ENCODE measurements at places on chromosomes 4 and X.
A peak's percentile ranks its signal among the peaks of the same experiment; 100 is the strongest.

GRCh38 chrX:138986866-138987265 lies 275.3 kb upstream of the FGF13 start:
- DNase-seq, result peak; percentile 53

DNA sequence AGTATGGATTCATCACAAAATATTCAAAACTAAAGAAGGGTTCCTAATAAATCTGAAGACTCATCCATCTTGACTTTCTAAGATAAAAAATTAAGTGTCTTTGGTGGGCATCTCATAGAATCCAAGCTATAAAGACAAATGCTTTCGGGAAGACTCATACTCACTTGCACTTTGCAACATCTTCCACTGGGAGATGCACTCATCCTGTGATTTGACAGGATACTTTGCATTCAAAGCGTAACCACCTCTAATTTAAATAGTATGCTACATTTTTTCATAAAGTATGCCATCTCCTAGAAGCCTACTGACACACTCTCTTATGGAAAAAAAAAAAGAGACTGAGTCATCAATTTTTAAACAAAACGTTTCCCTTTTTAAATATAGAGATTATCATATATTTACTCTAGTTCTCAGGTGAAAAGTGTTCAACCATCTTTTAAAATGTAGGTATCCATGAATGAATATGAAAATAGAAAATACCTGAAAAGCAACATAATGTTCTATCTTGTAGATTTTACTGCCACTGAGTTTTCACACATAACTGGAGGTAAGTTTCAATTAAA lies 119.6 kb downstream of the KLHL13 start:
- DNase-seq, result no peak

DNA sequence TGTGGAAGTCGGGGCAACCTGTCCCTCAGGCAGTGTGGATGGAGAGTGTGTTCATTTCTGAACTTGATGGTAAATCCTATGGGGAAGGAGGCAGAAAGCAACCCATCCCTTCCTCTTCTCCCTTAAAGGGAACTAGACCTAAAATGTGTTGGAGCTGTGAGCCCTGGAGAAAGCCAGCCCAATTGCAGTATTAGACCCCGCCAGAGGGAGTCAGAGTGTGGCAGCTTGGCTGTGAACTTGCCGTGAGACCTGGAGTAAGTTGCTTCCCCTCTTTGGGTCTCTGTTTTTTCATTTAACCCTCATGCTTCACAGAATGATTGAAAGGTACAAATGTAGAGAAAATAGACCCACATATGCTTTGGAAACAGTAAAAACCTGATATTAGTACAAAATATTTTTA lies 108.7 kb upstream of the PAK3 start:
- DNase-seq, result no peak

- DNase-seq, result no peak
Observed at GRCh38 chr4:64266669-64267068, 142.6 kb downstream of the TECRL start.

DNA sequence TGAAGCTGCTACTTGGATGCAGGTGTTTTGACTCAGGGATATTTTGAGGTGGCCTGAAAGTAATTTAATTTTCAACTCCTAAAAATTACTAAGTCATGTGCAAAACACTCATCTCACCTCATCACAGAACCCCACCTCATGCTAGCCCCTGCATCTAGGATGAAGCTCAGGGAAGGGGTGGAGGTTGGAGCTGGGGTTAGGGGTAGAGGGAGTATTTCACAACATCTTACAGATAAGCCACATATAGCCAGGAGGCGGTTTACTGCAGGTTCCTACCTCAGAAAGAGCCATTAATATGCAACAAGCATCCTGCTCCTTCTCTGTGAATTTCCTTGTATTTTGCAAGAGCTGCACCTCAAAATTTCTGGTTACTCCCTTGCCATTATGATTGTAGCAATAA lies 70.5 kb upstream of the TSPAN5 start:
- peak; percentile 14 for DNase-seq

DNA sequence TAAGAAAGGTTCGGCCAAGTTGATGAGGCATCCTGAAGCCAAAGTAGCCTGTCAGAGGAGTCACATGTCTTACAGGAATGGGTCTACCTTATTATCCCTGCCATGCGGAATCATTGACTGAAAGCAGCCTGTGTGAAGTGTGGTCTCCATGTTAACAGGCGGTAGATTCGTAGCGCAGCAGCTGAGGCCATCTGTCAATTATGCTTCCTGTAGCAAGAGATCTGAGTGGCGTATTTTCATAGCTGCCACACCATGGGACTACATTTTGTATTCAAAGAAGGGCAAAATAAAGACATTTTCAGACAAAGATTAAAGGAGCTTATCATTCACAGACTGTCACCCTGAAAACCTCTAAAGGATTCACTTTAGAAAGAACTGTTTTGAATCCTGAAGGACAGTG lies 11.2 kb upstream of the MED14 start:
- DNase-seq, result no peak

GRCh38 chr4:130432289-130432688 lies 1336.3 kb downstream of the C4orf33 start:
- DNase-seq, result no peak

DNA sequence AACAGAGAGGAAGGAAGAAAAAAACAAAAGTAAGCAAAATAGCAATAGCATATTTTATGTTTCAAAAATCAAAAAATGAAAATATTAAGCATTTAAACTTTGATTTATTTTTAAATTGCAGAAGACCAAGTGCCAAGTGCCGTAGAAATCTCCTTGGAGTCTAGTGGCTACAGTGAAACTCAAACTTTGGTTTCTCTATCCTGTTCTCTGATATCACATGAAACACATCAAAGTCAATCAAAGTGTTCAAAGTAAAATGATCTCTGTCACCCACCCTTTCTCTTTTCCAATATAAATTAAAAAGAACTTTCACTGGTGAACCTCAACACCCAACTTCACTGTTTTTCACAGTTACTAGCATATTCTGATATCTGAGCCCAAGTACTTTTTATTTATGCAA lies 81.1 kb downstream of the HADH start:
- DNase-seq, result no peak

DNA sequence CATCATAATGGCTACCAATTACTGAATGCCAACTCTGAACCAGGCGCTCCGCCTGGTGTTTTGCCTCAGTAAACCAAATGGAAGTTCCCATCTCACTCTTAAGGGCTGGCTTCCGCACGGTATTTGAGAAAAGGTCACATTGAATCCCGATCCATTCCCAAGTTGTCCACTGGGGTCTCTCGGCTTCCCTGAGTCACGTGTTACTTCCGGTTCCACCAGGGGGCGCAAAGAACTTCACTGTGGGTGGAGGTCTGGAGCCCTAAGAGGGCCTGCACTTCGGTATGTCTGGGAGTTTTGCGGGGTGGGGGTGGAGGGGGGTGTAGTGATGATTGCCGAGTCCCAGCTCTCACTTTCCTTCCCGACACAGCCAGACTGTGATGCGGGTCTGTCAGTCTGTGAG lies 13.4 kb upstream of the NHS start:
- DNase-seq, result no peak

DNA sequence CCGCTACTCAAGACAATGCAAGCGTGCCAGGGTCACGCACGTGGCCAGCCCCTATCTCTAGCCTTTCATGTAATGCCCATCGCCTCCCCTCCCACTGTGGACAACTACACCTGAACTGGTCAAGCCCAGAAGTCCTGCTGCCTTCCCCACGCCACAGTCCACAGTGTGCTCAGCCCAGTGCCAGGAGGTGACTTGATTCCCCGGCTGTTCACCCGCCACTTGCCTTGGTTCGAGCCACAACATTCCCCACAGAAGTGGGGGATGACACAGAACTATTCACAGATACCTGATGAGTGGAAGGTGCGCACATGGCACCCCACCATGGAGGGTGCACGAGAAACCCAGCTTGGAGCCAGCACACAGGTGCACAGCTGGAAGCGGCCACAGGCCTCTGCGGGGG lies 6.8 kb downstream of the ARHGAP4 start:
- no peak for DNase-seq

DNA sequence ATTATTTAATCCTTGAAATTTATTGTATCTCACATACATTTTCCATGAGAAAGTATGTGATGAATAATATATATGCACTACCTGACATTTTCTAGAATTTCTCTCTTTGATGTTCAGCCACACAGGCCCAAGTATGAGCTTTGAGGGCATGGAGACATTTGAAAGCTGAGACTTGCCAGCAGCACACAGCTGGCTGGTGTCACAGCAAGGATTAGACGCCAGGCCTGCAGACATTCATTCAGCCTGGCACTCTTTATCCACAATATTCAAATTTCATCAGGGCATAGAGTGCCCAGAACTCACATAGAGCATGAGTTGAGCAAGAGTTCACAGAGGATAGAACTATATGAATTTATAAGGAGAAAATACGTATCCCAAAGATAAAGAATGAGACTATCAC lies 74.0 kb downstream of the GRIA2 start:
- no peak for DNase-seq

- DNase-seq, result no peak
Observed at GRCh38 chrX:39931529-39932282, 166.1 kb downstream of the BCOR start.

GRCh38 chr4:103075894-103076746 lies 441 bp downstream of the SLC9B2 start:
- DNase-seq, result peak; percentile 35

- peak; percentile 79 for DNase-seq
Observed at GRCh38 chr4:183960046-183960420, 54.9 kb downstream of the STOX2 start.

- DNase-seq, result no peak
Observed at GRCh38 chr4:84750960-84751283, 168.0 kb downstream of the CDS1 start.

DNA sequence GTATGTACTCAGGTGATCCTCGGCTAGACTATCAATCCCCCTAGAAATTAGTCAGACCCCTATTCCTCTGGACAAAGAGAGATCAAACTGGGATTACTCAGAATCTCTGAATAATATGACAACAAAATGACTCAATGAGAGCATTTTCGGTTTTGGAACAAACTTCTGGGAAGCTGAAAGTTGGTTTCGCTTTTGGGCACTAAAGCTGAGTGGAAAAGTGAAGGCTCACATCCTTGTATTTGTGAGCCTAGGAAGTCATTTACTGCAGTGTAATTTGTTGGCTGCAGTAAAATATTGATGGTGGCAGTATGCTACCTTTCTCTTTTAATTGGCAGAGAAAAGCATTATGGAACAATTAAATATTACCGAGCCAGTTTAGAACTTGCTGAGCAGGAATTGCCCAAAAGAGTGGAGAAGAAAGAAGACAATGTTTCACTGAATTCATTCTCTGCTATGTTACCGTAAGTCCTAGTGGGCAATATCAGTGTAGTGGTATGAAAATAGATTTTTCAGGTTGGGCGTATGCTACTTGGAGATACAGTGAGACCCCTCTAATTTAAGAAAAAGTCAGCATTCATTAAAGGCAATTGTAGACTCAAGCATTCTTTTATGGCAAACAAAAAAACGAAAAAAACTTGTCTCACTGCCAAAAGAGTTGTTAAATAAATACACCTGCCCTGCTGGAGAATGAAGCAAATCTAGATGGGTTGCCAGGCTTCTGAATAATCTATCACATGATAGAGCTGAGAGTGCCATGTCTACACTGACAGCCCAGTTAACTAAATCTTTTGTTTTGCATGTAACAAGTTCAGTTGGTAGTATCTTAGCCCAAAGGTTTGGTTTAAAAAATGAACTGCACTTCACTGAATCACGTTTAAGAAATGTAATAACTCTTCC lies 69.6 kb downstream of the AGTR2 start:
- DNase-seq, result peak; percentile 36

DNA sequence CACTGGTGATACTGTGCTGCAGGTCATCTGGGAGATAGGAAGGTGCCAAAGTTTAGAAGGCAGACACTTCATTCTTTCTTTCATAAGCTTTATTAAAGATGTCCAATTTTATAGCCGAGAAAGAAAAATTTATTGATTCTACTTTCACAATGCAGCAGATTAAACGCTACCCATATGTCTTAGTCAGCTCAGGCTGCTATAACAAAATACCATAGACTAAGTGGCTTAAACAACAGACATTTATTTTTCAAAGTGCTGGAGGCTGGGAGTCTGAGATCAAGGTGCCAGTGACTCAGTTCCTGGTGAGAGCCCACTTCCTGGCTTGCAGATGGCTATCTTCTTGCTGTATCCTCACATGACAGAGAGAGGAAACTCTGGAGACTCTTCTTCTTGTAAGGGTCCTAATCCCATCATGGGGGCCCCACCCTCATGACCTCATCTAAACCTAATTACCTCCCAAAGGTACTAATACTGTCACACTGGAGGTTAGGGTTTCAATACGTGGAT lies 33.4 kb upstream of the KLHL34 start:
- no peak for DNase-seq

GRCh38 chr4:71009890-71010588 lies 16.6 kb downstream of the DCK start:
- peak; percentile 52 for DNase-seq

DNA sequence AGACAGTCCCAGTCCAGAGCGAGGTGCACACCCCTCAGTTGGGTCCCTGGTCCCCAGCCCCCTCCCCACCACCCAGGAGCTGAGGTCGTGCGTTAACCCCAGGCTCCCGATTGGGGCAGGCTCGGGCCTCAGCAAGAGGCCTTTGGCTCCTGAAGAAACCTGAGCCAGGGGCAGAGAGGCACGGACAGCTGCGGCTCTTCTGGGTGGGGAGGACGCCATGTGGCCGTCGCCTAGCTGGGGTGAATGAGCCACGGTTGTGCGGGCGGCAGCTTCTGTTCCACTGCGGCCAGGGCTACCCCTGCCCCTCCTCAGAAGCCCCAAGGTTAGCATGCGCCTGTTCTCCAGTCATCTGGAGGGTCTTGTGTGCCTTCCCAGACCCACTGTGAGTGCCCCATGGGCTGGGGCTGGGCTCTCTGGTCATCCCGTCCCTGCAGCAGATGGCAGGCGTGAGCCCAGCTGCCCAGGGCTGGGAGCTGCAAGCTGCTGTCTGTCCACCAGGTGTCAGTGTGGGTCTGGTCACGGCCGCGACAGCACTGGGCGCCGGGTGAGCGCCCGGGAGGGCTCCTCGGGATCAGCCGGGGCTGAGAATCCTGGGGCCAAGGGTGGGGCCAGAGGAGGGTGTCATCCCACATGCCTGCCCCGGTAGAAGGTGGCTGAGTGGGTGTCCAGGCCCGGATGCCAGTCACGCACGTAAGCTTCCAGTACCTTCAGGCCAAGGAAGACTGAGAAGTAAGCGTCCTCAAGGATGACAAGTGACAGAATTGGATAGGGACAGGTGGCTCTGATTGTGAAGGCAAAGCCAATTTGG lies 21.9 kb downstream of the ATP2B3 start:
- peak; percentile 18 for DNase-seq

DNA sequence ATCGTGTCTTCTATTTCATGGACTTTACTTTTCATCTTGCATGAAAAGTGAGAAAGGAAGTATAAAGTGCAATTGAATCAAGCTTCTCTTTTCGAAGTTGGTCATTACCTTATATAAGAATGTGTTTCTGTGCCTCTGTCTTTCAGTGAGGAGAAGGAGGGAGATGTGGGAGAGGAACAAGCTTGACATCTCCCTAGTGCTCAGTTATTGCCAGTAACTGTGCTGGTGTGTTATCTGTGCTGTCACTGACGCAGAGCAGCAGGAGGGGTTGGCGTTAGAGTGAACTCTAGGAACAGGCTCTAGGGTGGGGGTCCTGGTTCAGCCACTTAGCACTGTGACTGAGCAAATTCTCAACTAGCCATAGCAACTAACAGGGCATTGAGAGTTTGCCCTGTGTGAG lies 34.0 kb upstream of the TBC1D9 start:
- DNase-seq, result no peak
